ENCODE measurements at places on chromosomes 1 and 21.

DNA sequence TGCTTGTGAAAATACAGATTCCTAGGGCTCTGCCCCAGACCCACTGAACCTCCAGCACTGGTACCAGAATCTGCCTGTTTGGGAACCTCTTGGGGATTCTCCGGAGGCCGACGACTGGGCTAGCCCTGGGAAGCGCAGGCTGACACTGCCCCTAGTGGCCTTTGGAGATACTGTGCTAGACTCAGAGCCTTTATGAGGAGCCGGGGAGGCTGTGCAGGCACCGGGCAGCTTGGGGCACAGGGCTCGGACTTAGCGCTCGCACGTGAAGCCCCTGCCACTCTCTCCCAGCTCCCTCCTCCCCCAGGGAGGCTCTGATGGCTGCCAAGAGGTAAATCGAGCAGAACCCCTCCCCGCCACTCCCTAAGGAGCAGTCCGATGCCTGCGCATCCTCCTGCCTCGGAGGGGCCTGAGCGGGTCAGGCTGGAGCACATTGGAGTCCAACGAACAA, 144.6 kb upstream of the TNR start:
- no peak overlapping the region for H3K4me3 ChIP-seq
- no peak for DNase-seq
- peaks cover 4% of the 10 kb centered on the region for H3K4me1 ChIP-seq
- H3K36me3 ChIP-seq, result no peaks in the 10 kb centered on the region
- no peaks in the 10 kb centered on the region for H3K27me3 ChIP-seq
- no peak overlapping the region for H3K27ac ChIP-seq

DNA sequence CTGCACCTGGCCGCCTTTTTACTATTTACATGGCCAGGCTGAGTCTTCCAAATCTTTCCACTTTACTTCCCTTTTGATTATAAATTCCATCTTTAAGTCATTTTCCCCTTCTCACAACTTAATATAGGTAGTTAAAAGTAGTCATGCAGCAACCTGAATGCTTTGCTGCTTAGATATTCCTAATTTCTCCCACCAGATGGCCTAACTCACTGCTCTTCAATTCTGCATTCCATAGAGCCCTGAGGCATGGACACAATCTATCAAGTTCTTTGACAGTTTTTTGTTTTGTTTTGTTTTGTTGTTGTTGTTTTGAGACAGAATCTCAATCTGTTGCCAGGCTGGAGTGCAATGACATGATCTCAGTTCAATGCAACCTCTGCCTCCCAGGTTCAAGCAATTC, 21.7 kb upstream of the FAAH start:
- H3K36me3 ChIP-seq, result no peaks in the 10 kb centered on the region
- DNase-seq, result no peak

- DNase-seq, result no peak
- H3K27ac ChIP-seq, result no peak overlapping the region
- no peaks in the 10 kb centered on the region for H3K36me3 ChIP-seq
- no peaks in the 10 kb centered on the region for H3K4me1 ChIP-seq
These were observed 1351.6 kb downstream of the AMY1C start for GRCh38 chr1:105101261-105101660.

DNA sequence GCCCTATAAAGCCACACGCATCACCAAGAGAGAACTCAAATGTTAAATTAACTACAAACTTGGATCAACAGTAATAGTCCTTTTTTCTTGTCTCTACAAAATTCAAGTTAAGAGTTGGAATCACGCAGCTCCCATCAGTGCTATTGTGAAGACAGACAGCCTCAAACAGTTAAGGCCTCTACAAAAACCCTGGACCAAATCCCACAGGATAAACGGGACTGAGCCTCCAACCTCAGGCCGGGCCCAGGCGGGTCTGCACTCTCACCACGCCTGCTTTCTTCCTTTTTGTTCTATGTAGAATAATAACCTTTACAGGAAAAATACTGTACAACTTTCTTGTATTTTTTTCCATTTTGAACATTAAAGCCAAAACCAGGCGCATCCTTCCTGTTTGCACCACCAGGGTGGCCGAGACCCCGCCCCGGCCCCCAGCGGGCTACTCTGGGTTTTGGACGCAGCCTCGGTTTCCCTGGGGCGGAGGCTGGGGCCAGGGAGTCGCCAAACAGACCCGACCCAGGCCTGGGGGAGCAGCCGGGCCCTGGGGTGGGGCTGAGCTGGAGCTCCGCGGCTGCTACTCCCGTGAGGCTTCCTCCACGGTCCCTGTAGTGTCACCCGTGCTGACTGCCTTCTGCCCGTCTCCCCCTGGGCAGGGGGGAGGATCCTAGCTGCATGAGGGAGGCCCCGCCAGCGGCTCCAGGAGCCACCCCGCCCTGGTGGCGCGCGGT, 158.4 kb downstream of the CASZ1 start:
- H3K4me3 ChIP-seq, result no peak overlapping the region
- H3K27me3 ChIP-seq, result no peaks in the 10 kb centered on the region
- H3K4me1 ChIP-seq, result peaks cover 39% of the 10 kb centered on the region
- DNase-seq, result no peak
- peak overlapping the region; percentile 89 for H3K27ac ChIP-seq

GRCh38 chr1:54163573-54163972, 10.8 kb upstream of the CDCP2 start:
- no peaks in the 10 kb centered on the region for H3K36me3 ChIP-seq
- H3K27ac ChIP-seq, result no peak overlapping the region
- no peak overlapping the region for H3K4me3 ChIP-seq
- H3K4me1 ChIP-seq, result peaks cover 40% of the 10 kb centered on the region
- H3K27me3 ChIP-seq, result no peaks in the 10 kb centered on the region

- no peak overlapping the region for H3K4me3 ChIP-seq
- no peaks in the 10 kb centered on the region for H3K36me3 ChIP-seq
- no peaks in the 10 kb centered on the region for H3K4me1 ChIP-seq
- no peak for DNase-seq
These were observed 29.9 kb upstream of the C1orf21 start for GRCh38 chr1:184356891-184357290.

DNA sequence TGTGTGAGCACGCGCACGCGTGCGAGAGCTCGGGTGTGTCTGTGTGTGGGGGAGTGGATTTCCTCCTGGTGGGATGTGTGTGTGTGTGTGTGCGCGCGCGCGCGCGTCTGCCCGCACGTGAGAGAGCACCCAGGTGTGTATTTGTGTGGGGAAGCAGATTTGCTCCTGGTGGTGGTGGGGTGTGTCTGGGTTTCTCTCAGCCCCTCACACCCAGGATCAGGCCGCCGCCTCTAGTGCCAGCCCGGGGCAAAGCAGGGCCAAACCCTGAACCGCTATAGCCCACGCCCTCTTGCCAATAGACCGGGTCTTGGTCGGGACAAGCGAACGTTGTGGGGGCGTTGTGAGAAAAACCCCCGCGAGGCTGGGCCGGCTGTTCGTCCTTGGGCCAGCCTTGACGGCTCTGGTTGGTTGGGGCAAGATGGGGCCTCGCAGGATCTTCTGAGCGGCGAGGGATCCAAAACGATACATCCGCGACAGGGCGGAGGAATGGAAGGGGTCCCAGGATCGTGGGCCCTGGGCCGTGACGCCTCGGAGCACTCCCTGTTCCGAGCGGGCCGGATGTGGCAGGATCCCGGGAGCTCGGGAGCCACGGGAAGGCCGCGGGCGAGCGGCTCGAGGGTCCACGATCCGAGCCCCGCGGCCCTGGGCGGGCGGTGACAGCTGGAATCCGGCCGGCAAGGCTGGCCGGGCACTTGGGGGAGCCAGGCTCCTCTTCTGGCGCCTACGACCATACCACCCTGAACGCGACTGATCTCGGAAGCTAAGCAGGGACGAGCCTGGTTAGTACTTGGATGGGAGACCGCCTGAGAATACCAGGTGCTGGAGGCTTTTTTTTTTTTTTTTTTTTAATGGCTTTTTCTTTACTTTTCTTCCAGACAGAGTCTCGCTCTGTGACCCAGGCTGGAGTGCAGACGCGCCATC, 68.2 kb downstream of the RNF187 start:
- no peak overlapping the region for H3K27ac ChIP-seq
- H3K4me1 ChIP-seq, result no peaks in the 10 kb centered on the region
- H3K36me3 ChIP-seq, result no peaks in the 10 kb centered on the region
- no peak for DNase-seq
- H3K27me3 ChIP-seq, result no peaks in the 10 kb centered on the region
- H3K4me3 ChIP-seq, result no peak overlapping the region

GRCh38 chr1:31377364-31377863, 4.5 kb upstream of the FABP3 start:
- H3K27ac ChIP-seq, result no peak overlapping the region
- peaks cover 22% of the 10 kb centered on the region for H3K4me1 ChIP-seq
- DNase-seq, result no peak

GRCh38 chr1:51070011-51070410, 32.0 kb upstream of the C1orf185 start:
- no peak for DNase-seq
- no peak overlapping the region for H3K4me3 ChIP-seq
- no peak overlapping the region for H3K27ac ChIP-seq
- no peaks in the 10 kb centered on the region for H3K27me3 ChIP-seq
- no peaks in the 10 kb centered on the region for H3K36me3 ChIP-seq
- no peaks in the 10 kb centered on the region for H3K4me1 ChIP-seq

GRCh38 chr1:240217403-240217802, 125.7 kb downstream of the FMN2 start:
- H3K36me3 ChIP-seq, result no peaks in the 10 kb centered on the region
- H3K4me3 ChIP-seq, result no peak overlapping the region
- H3K27ac ChIP-seq, result no peak overlapping the region
- no peaks in the 10 kb centered on the region for H3K4me1 ChIP-seq

- H3K4me1 ChIP-seq, result peaks cover 3% of the 10 kb centered on the region
- no peak for DNase-seq
- no peaks in the 10 kb centered on the region for H3K27me3 ChIP-seq
- H3K36me3 ChIP-seq, result peaks cover 56% of the 10 kb centered on the region
These were observed 110.7 kb upstream of the TMEM51 start for GRCh38 chr1:15042866-15043265.

- no peaks in the 10 kb centered on the region for H3K36me3 ChIP-seq
- peaks cover 25% of the 10 kb centered on the region for H3K4me1 ChIP-seq
- no peak for DNase-seq
- H3K27me3 ChIP-seq, result no peaks in the 10 kb centered on the region
- peak overlapping the region; percentile 38 for H3K27ac ChIP-seq
- no peak overlapping the region for H3K4me3 ChIP-seq
These were observed 166.2 kb downstream of the TOMM20 start for GRCh38 chr1:234962340-234962989.

- H3K4me1 ChIP-seq, result peaks cover 24% of the 10 kb centered on the region
- H3K36me3 ChIP-seq, result no peaks in the 10 kb centered on the region
- peaks cover 59% of the 10 kb centered on the region for H3K27me3 ChIP-seq
- no peak for DNase-seq
These were observed 3.2 kb upstream of the LHX8 start for GRCh38 chr1:75130865-75131564.

GRCh38 chr1:228210076-228210651, 2.3 kb downstream of the OBSCN start:
- no peak for DNase-seq
- H3K4me3 ChIP-seq, result no peak overlapping the region
- H3K27me3 ChIP-seq, result no peaks in the 10 kb centered on the region
- peaks cover 52% of the 10 kb centered on the region for H3K4me1 ChIP-seq

DNA sequence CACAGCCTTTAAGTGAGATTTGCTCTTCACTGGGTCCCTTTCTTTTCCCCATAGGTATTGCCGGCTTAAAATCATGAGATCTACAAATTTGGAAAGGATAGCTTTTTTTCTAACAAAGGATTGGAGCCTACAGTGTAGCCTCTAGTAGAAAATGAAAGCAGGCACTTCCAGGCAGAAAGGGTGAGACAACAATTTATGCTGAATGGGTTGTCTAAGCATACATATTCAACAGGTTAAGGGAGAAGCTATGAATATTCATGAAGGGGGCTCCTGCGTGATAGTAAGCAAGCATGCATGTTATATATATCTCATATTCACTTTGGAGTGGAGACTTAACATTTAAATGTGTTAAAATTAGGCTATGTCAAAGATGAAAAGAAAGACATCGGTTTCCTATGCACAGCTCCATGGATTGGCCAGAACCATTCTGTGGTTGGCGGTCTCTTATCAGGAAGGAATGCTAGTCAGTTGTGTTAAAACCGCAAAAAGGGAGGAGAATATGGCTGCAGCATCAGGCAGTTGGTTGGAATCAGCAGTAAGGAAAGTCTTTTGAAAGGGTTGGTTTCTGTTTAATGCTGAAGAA, 66.0 kb downstream of the VCAM1 start:
- H3K4me3 ChIP-seq, result no peak overlapping the region
- no peaks in the 10 kb centered on the region for H3K4me1 ChIP-seq
- no peak overlapping the region for H3K27ac ChIP-seq

GRCh38 chr1:87129038-87129437, 199.6 kb upstream of the LMO4 start:
- peaks cover 12% of the 10 kb centered on the region for H3K4me1 ChIP-seq
- H3K4me3 ChIP-seq, result no peak overlapping the region
- H3K27ac ChIP-seq, result peak overlapping the region; percentile 75
- no peak for DNase-seq

- H3K27ac ChIP-seq, result peak within 1 kb of the TSS; percentile 93
- peaks cover 2% of the 10 kb centered on the region for H3K27me3 ChIP-seq
- H3K4me3 ChIP-seq, result peak within 1 kb of the TSS; percentile 97
- DNase-seq, result peak; percentile 18
- H3K36me3 ChIP-seq, result no peaks in the 10 kb centered on the region
These were observed at the start of gene DNAJC11 for GRCh38 chr1:6701437-6702153. DNAJC11 (minus strand) TSS chr1:6701816; CDS start chr1:6701800, 16 bp downstream.

- no peak overlapping the region for H3K27ac ChIP-seq
- H3K4me3 ChIP-seq, result no peak overlapping the region
- H3K4me1 ChIP-seq, result no peaks in the 10 kb centered on the region
- H3K36me3 ChIP-seq, result no peaks in the 10 kb centered on the region
These were observed 178.2 kb downstream of the KCNK2 start for GRCh38 chr1:215260711-215261110.

GRCh38 chr1:2546515-2547209, 9.5 kb upstream of the TNFRSF14 start:
- no peaks in the 10 kb centered on the region for H3K27me3 ChIP-seq
- peak overlapping the region; percentile 89 for H3K27ac ChIP-seq
- no peaks in the 10 kb centered on the region for H3K36me3 ChIP-seq
- H3K4me3 ChIP-seq, result peak overlapping the region; percentile 54
- peak; percentile 68 for DNase-seq

DNA sequence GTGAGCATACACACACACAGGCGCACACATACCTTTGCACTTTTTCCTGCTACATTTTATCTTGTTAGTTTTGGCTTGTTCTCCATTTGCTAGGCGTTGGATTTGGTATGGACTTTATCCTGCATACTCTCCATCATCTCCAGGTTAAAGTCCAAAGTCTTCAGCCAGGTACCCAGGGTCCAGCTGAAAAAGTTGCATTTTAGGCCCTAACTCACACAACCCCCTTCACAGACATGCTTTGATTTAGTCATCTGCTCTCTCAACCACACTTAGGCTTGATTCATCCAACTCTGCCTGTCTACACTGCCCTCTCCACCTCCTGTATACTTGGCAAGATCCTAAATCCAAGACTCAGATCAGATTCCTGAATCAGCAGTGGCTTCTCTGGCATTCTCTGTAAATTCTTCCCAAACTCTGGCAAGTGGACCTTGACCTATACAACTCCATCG, 10.7 kb upstream of the LAMB3 start:
- H3K4me1 ChIP-seq, result peaks cover 6% of the 10 kb centered on the region
- H3K27me3 ChIP-seq, result no peaks in the 10 kb centered on the region
- no peak overlapping the region for H3K27ac ChIP-seq
- H3K36me3 ChIP-seq, result no peaks in the 10 kb centered on the region
- DNase-seq, result no peak
